Cardiac septum (tissue), 1 donor: ENCODE measurements at places on chromosomes 5 and 9.
A peak's percentile ranks its signal among the peaks of the same experiment; 100 is the strongest.

GRCh38 chr5:171120986-171121622, 187.9 kb upstream of the TLX3 start:
- no peak for DNase-seq

DNA sequence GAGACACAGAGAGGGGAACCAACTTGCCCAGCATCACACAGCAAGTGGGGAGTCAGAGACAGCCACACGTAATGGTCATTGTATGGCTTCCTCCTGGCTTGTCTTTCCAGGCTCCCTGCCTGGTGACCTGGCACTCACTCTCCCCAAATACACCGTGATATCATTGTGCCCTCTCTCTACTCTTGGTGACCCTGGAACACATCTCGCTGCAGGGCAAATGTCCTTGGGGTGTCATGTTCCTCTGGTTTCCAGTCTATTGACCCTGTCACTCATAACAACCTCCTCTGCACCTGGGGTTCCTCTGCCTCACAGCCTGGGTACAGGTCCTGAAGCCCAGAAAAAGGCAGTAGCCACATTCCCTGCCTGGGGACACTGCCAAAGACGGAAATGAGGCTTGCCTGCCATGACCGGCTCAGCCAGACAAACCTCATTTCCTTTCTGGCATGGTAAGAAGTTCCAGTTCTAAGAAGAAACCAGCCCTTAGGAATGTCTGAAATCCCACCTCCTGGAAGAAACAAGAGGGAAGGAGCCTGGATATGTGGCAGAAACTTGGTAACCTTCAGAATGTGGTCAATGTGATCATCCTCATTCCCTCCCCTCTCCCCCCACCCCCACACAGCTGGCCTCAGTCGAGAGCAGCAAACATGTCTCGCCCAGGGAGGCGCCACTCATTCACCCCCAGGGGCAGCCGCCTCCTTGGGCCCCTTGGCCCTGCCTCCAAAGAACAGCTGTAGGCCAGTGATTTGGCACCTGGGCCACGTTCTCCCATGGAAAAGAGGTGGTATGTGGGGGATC, 30.6 kb upstream of the SMU1 start:
- DNase-seq = peak; percentile 85

DNA sequence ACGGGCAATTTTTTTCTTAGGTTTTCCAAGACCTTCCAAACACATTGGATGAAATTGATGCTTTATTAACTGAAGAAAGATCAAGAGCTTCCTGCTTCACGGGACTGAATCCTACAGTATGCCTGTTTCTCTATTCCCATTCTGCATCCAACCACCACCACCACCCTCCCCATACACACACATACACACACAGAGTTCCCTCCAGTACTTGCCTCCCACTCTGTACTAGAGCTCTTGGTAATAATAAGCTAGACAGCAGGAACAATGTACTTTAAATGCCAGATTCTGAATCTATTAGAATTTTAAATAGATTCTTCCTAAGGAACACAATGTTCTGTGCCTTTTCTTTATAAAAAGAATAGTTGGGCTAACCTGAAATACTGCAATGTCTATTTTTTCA, 67.4 kb downstream of the KLF9 start:
- DNase-seq = no peak

DNA sequence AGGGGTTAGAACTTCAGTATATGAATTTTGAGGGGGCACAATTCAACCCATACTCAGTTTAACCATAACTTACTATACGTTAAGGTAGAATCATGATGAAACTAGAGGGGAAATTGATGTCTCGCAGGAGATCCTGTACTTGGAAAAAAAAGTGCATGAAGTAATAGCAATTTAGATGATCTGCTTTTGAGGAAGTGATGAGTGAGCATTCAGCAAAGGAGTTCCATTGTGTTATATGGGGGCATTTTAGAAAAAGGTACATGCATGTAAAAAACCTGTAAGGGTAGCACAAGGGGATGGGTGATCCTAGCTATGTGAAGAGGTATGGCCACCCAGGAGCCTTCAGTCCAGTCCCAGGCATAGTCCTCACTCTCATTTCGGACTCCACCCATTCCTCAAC, 14.8 kb upstream of the TMC1 start:
- DNase-seq = no peak

DNA sequence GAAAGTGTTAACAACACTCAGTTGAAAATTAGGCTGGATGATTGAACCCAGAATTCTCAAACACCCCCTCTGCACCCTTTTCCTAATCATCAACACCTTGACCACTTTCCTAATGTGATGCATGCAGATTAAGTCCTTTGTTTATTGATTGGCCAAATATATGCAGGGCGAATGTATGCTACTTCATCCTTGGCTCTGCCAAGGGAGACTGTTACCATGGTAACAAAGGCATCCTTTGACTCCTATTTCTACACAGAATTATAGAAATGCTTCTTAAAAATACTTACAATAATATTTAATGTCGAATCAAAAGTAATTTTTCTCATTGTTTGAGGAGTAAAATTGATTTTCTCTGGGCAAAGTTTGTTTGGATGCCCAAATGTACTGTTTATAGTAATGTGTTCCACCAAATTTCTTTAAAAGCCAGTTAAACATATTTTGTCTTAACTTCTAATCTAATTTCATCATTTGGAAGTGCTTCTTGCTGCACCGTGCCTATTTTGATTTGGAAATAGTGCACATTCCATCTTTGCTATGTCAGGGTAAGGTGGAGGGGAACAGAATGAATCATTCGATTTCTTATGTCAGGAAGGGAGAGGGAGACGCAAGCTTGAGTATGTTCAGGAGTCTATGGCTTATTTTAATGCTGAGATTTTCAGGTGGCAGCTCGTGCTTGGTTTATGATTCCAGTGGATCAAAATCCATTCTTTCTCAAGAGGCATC, 1384.3 kb upstream of the WWC1 start:
- DNase-seq = no peak

DNA sequence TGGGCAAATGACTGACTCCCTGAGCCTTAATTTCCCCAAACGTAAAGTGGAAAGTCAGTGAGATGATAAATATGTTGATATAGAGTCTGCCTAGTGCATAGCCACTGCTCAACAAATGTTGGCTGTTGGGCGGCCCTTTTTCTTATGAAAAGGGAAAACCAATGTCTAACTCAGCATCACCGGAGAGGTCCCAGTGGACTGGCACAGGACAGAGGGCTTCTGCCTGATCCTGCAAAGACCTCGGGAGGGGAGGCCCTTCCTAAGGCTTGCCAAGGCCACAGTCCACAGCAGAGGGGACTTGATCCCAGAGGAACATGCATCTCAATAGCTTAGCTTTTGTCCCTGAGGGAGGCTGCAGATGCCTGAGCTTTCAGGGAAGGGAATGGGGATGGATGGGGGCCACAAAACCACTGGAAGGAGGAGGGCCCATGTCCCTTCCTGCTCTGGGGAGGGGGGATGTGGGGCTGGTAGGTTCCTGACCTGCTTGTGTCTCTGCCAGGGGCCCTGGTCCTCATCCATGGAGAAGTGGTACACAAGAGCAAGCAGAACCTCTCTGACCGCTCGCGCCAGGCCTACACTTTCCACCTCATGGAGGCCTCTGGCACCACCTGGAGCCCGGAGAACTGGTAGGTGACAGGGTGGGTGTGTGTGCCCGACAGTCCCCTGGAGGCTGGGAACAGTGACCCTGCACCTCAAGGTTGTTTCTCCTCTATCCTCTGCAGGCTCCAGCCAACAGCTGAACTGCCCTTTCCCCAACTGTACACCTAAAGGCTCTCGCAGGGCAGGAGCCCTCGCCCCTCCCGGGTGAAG, 6.3 kb downstream of the DOLK start:
- DNase-seq = peak; percentile 69

DNA sequence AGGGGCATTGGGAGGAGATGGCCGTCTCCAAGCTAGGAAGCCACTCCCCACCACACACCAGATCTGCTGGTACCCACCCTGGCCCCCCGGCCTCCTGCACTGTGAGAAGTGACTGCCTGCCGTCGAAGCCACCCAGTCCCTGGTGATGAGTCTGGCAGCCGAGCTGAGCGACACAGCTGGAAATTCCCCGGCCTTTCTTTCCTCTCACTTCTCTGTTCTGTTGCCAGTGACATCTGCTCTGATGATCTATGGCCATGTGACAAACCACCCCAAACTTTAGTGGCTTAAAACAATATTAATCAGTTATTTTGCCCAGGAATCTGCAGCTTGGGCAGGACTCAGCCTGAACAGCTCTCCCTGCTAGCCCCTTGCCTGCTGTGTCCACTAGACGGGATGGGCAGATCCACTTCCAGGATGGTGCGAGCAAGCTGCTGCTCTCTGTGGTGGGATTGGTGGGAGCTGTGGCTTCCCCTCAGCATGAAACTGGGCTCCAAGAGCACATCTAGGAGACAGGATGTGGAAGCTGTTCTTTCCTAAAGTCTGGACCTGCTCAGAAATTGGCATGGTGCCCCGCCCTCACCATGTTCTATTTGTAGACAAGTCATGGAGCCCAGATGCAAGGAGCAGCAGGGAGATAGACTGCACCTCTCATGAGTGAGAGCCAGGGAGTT, 211.2 kb downstream of the GADD45G start:
- no peak for DNase-seq
